Hematopoietic multipotent progenitor cell treated with erythropoietin and hydrocortisone succinate and interleukin-3 and kit ligand, for 4 days (in vitro differentiated cells): ENCODE measurements at places on chromosomes 12 and 14.

GRCh38 chr14:23621204-23621931 lies 14.8 kb upstream of the DHRS2 start:
- no peak for DNase-seq

DNA sequence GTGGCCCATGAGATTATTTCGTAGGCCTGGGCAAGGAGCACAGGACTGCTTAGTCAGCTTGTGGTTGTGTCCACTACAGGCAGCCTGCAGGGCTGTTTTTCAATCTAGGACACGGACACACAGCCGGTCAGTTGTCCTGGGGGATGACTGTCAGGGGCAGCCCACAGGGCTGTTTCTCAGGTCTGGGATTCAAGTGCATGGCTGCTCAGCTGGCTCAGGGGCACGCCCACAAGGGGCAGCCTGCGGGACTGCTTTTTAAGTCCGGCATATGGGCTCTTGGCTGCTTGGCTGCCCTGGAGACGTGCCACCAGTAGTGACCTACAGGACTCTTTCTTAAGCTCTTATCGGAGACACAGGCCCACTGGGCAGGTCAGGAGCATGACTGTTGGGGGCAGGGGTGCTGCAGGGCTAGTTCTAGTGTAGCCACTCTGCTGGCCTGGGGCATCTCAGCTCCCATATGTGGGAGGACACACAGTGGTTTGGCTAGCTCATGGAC lies 26.6 kb upstream of the GTF2A1 start:
- DNase-seq, result no peak

GRCh38 chr14:54140551-54140950 lies 183.9 kb upstream of the BMP4 start:
- DNase-seq, result no peak

DNA sequence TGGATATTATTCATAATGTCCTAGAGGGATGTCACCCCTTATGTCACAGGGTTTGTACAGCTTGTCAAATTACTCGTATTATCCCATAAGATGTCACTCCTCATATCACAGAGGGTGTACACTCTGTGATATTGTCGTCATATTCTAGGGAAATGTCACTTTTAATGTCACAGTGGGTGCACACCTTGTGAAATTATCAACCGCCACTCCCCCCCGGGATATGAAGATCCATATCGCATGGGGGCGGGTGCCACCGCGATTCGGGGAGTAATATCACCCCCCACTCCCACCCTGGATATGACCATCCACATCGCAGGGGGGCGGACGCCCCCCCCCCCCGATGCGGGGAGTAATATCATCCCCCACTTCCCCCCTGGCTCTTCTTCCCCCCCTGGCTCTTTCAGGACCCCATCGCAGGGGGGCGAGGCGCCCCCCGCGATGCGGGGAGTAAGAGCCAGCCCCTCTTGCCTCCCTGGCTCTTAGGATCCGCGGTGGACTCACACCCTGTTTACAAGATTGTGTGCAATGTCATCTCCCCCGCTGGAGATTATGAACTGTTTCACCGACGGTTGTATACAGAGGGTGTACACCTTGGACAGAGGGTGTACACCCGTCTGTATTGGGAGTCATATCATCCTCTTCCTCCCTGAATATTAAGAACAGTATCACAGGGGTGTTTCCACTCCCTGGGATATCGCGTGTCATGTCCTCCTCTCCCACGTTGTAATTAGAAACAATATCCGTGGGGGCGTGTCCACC lies 92.8 kb downstream of the FRMD6 start:
- DNase-seq, result no peak

GRCh38 chr14:65941091-65941490 lies 528.6 kb downstream of the FUT8 start:
- no peak for DNase-seq

GRCh38 chr12:65822732-65823512 lies 1.4 kb upstream of the HMGA2 start:
- peak; percentile 92 for DNase-seq

DNA sequence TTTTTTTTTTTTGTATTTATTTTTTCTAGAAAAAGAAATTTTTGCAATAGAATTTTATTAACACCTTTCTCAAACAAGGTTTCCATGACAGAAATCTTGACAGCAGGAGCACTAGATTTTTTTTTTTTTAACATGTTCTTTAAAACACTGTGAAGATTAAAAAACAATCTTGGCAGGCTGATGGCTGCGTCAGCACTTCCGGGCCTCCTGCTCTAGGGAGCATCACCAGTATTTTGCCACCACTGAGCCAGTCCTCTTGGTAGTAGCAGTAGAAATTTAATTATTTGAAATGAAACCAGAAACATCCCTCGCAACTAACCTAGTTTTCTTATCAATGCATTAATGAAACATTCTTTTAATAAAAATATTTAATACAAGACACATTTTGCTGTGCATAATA lies 99.6 kb downstream of the APAF1 start:
- DNase-seq, result no peak

DNA sequence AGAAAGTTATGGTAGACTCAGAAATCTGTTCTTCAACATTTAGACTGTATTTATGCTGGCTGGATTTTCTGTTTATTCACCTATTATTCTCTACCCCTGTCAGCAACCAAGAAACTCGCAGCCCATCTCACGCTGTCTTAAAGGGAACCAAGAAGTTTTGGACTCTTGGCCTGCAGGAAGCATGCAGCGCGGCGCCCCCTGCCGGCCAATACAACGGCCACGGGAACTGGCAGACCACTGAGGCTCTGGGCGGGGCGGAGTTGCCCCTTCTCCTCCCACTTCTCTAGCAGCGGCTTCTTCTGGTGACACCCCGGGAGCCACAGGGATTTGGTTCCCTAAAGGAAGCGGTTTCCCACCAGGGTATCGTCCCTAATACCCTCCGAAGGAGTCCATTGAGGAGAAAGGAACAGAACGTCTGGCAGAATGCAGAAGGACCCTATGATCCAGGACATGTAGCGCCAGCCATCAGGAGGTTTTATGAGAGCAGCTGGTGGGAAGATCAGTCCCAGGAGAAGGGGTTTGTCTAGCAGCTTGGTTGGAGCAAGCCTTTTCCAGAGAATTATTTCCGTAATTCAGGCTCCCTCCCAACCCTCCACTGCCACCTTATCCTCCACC lies 21.0 kb upstream of the RNASE2 start:
- peak; percentile 51 for DNase-seq

DNA sequence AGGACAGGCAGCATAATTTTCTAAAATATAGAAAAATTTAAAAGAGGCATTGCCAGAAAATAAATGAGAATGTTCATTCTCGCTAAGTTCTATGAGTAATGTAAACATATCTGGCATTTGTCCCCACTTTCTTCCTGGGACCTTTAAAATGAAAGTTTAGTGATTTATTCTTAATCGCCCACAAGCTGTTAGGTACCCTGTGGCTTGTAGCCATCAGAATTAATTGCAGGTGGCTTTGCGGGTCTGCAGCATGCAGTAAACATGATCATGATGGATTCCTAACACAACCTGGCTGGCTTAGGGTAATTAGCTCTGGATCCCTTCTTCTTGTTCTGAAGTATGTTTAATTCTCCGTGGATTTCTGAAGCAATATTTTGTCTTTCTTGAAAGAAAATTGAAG lies 103.5 kb upstream of the FRMD6 start:
- DNase-seq, result no peak

DNA sequence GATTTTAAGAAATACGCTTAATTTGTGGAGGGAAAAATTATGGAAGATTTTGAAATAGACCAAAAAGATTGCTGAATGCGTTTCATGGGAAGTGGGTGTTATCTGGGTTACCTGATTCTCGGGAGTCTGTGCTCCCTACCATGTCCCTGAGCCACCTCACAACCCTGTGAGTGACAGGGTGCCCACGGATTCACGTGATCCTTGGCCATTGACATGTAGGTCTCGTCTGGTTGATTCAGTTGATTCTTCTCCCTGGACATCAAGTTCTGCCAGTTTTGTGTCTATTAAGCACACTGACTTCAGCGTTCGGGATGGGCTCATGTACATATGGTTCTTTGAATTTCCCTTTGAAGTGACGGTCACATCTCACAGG lies 101.4 kb downstream of the ADGRD1 start:
- no peak for DNase-seq

DNA sequence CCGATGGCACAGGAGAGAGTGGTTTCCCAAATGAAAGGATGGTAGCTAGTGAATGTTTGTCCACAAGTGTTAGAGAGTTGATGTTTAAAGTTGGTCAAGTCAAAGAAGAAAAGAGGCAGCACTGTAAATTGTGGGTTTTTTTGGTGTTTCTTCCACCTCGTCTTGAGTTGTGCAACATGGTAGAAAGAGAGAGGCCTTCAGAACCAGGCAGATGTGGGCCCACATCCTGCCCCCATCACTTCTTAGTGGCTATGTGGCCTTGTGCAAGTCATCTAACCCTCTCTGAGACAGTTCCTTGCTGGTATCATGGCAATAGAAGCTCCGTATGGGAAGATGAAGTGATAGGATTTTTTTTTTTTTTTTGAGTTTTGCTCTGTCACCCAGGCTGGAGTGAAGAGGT lies 60.8 kb downstream of the NDUFA12 start:
- DNase-seq, result peak; percentile 80

DNA sequence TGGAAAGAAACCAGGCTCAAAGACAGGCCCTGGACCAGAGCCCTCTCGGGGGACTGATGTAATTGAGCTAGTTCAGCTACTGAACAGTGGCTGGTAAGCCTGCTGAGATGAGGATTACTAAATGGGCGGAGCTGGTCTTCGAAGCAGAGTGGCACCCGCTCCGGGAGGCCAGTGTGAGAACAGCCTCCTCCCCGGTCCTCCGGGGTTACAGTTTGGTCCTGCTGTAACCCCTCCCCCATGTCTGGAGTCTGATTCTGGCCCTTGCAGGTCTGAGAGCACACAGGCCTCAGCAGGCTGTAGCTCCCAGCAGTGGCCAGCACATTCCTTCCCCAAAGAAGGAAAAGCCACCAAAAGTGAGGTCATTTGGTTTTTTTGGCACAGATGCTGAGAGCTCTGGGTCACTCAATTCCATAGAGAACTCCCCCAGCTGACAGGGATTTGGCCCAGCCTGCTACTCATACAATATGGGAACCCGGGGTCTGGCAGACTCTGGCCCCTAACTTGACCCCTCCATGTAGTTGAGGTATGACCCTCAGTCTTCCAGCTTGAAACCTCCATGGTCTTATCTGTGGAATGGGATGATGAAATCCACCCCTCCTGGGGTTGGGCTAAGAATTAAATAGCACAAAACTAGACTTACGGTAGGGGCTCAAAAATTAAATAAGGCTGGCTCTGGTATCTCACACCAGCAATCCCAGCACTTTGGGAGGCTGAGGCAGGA lies 39.0 kb downstream of the ACTN1 start:
- no peak for DNase-seq

DNA sequence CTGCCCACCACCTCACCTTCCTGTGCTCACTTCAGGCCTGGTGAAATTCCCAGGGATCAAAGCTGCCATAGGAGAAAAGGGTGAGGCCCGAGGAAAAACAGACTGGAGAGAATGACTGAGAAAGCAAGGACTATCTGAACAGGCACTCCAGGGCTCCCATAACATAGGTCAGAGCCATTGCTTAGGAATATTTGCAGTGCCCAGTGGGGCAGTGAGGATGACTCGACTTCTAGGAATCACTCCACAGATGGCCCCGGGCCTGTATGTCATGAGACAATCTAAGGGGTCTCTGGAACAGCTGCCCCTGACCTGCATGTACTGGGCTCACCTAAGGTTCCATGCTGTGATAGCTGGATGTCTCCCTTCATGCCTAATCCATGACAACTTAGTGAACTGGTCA lies 51.6 kb downstream of the GPHB5 start:
- DNase-seq, result no peak

DNA sequence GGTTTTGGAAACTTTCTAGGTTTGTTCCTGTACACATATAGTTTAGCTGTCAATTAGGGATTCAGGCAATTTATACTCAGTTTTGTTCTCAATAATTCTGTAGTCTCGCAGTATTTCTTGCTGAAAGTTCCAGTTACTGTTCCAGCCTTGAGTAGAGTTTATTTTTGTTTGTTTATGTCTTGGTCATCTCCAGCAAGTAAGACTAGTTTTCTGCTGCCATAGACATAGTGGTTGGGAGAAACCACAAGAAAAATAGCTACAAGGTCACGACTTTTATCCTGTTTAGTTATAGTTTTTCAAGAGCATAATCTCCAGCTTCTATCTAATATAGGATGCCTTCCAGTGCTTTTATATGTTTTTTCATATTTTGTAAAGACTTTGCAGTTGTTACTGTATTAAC lies 99.6 kb upstream of the FOXG1 start:
- DNase-seq, result no peak

DNA sequence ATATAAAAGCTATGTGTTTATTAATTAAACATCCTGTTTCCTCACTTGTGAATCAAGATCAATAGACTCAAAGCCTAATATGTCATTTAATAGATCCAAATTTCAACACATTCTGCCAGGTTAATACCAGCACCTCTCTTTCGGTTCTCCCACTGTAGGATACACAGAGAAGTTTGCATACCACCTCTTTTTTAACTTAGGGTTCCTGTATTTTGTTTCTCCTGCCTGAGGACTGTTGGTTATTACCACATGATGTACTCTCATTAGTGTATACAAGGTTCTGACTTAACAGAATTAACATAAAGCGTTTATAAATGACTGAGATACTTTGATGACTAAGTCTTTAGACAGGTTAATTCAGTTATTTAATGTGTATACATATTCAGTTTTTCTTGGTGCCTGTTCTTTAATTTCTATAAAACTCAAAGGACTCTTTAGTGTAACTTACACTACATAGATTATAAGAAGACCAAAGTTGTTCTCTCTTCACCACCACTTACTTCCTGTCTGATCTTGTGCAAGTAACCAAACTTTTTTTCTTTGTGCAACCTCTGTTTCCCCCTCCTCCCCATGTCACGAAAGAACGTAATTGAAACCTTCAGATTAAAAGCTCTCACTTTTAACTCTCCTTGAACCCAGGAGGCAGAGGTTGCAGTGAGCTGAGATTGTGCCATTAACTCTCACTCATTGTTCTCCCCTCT lies 89.8 kb upstream of the DNM1L start:
- DNase-seq, result peak; percentile 85

DNA sequence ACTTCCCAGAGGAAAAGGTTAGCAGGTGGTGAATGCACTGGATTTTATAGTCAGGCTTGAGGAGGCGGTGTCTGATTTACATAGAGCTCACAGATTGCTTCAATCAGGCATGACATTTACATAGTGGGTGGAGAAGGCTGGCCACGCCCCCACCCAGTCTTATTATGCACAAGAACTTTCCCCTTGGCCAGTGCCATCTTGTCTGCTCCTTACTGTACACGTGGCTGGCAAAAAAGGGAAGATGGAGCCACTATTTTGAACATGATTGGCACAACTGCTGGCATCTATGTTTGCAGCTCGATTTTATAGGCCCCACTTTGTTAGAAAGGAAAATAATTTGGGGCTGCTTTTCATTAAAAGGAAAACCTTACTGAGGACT lies 10.9 kb upstream of the LGMN start:
- DNase-seq, result peak; percentile 64

DNA sequence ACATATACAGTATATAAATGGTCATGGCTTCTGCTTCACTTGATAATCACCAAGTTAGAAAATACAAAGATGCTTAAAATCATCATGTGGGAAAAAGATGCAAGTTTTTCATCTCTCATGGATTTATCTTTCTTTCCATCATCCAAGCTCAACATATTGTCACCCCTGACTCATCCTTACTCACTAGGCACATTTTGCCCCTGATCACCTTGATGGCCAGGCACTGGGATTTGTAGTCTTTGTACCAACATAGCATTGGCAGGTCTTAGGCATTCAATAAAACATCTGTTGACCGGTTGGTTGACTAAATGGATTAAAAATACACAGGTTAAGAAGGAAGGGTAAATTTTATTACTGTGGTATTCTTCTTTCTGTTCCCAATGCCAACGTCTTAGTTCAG lies 28.1 kb downstream of the KLHDC2 start:
- DNase-seq, result no peak
